A549 treated with CORT108297 at 1 μM for 4 hours (cell line): ENCODE measurements at places on chromosomes 4 and X. TPM values are rescaled to one million over a fixed set of nuclear protein-coding genes. Genes with fewer than 3 reads are reported as not detected.

The ASB9 gene
- 19.0 to 24.3 TPM (median 20.6 TPM) in 5 replicates for total RNA-seq

The GPM6B gene
- 0.05 to 0.07 TPM (median 0.05 TPM) in 3 of 5 replicates, not detected in the others for total RNA-seq

The ZNF141 gene
- 2.0 to 2.9 TPM (median 2.7 TPM) in 5 replicates for total RNA-seq

The CXCL10 gene
- 0.07 to 0.22 TPM (median 0.13 TPM) in 5 replicates for total RNA-seq

The ADGRG2 gene
- 6.2 to 7.6 TPM (median 6.9 TPM) in 5 replicates for total RNA-seq

The PABPC1L2A gene
- total RNA-seq: not detected in 5 replicates

The LRCH2 gene
- total RNA-seq: 0.02 to 0.03 TPM (median 0.02 TPM) in 3 of 5 replicates, not detected in the others

The UPF3B gene
- total RNA-seq: 18.7 to 26.8 TPM (median 19.9 TPM) in 5 replicates

The SOD3 gene
- total RNA-seq: not detected in 5 replicates

The GNRHR gene
- not detected in 5 replicates for total RNA-seq

The SAP30 gene
- 19.9 to 22.9 TPM (median 21.3 TPM) in 5 replicates for total RNA-seq

The AP1AR gene
- total RNA-seq: 10.7 to 14.3 TPM (median 12.9 TPM) in 5 replicates

The LRRC66 gene
- total RNA-seq: 0.05 to 0.18 TPM (median 0.10 TPM) in 5 replicates

The GAB3 gene
- total RNA-seq: 0.36 to 0.78 TPM (median 0.47 TPM) in 5 replicates

The AWAT2 gene
- total RNA-seq: not detected in 5 replicates

The CSN1S1 gene
- not detected in 5 replicates for total RNA-seq

The TACR3 gene
- total RNA-seq: not detected in 5 replicates

The MXRA5 gene
- not detected in 5 replicates for total RNA-seq

The MAOB gene
- 0.09 to 0.24 TPM (median 0.16 TPM) in 5 replicates for total RNA-seq

The ERAS gene
- 0.09 to 0.18 TPM (median 0.12 TPM) in 4 of 5 replicates, not detected in the other for total RNA-seq

The CCDC158 gene
- total RNA-seq: not detected in 5 replicates

The RASGEF1B gene
- total RNA-seq: not detected in 5 replicates

The HTN1 gene
- not detected in 5 replicates for total RNA-seq

The BEX2 gene
- total RNA-seq: 7.5 to 13.1 TPM (median 9.6 TPM) in 5 replicates

The CXCL3 gene
- total RNA-seq: 4.8 to 14.7 TPM (median 5.4 TPM) in 5 replicates

The UGT2B10 gene
- total RNA-seq: 0.06 TPM in 1 of 5 replicates, not detected in the others

The APLN gene
- total RNA-seq: 0.70 to 0.85 TPM (median 0.79 TPM) in 5 replicates

The TRIM60 gene
- not detected in 5 replicates for total RNA-seq

The IL13RA2 gene
- 0.06 to 0.08 TPM (median 0.06 TPM) in 3 of 5 replicates, not detected in the others for total RNA-seq

The GUCY1A1 gene
- total RNA-seq: not detected in 5 replicates

The CD40LG gene
- total RNA-seq: not detected in 5 replicates
